ENCODE measurements at places on chromosomes 1 and 21.

GRCh38 chr1:201336711-201337450, 40.6 kb downstream of the TNNT2 start:
- DNase-seq = no peak

DNA sequence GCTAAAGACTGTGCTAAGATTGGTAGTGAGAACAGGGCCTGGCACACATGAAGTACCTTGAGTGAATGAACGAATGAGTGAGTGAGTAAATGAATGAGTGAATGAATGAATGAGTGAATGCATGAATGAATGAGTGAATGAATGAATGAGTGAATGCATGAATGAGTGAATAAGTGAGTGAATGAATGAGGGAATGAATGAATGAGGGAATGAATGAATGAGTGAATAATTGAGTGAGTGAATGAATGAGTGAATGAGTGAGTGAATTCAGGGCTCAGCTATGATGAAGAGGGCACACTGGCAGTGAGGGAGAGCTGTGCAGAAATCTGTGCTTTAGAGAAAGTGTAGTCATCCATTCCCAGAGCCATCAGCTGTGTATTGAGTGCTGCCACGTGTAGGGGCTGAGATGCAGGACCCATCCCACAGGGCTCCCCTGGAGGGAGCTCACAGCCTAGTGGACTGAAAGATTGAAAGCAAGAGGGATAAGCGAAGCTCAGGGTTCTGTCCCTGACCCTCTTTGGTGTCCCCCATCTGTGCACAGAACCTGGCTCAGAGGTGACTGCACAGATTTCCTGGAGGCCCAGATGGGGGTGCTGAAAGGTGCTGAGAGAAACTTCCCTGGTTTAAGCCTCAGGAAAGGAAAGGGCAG, 217.9 kb upstream of the VAMP3 start:
- peak; percentile 23 for DNase-seq

GRCh38 chr1:13824626-13825025, 124.6 kb downstream of the PRDM2 start:
- DNase-seq = no peak

- no peak for DNase-seq
Observed at GRCh38 chr1:72954943-72955342, 672.6 kb upstream of the NEGR1 start.

GRCh38 chr1:213374369-213374768, 323.3 kb downstream of the RPS6KC1 start:
- peak; percentile 82 for DNase-seq

DNA sequence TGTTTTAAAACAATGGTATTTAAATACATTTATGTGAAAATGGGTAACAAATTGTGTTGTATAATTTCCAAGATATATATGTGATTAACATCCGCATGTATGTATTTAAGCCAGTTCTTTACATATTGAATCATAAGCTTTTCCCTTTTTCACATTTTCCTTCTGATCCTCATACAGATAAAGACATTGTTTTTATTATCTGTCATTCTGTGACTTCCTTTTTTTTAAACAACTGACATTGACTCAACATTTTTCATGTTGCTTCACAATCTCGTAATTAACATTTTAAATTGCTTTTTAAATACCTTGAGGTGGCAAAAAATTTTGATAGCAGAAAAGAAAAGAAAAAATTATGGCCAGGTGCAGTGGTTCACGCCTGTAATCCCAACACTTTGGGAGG, 1.4 kb downstream of the STXBP3 start:
- no peak for DNase-seq

DNA sequence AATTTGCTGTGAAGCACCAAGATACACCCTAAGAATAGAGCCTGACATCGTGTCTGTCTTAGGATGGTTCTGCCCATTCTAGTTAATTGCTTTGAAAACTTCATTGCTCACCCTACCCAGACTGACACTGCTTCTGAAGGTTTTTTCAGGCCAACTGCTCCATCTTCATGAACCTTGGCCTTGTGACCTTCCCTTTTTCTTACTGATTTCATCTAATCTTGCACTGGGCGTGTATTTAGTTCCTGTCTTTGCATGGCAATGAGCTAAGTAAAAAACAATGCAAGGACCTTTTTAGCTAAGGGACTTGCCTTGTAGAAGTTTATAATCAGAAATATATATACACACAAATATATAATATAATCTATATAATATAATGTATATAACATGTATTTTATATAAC, 108.0 kb downstream of the PBX1 start:
- DNase-seq = no peak

DNA sequence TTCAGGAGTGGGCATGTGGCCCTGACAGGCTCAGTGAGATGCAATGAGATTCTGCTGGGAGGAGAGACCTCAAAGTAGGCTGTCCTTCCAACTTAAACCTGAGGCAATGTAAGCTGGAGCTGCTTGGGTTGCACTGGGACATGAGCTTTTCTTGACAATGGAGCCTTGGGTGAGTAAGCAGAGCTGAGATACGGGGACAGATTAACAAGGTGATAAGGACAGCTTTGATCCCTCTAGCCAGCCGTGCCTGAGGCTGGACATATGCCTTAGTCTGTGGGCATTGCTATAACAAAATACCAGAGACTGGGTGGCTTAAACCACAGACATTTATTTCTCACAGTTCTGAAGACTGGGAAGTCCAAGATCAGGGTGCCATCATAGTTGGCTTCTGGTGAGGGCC, 18.3 kb upstream of the NGF start:
- no peak for DNase-seq

DNA sequence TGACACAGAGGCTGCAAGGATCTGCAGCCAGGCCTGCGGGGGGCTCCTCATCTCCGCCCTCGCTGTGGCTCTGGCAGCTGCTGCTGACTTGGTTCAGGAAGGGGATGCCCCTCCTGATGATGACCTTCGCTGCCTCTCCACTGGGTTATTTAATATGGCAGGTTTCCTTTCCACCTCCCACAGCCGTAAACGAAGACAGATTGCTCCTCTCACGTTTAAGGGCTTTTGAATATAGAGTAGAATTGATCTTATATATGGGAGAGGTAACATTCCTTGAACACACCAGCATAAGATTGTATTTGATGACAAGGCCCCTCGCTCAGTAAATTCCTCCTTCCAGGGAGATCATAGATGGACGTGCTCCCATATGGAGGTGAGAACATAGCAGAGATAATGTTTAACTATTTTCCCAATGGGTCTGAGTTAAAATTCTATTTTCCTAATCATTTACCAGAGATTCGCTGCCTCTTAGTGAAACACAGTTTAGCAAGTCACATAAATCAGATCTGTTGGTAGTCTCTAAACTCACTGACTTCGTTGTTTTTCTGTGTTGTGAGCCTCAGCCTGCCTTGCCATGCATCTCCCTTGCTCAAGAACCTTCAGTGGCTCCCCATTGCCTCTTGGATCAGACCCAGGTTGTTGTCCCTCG, 88.5 kb upstream of the AJAP1 start:
- no peak for DNase-seq

All from activated CD4-positive, alpha-beta T cell treated with anti-CD3 and anti-CD28 coated beads for 36 hours (primary cell).